ENCODE measurements at places on chromosomes 3 and 15.

GRCh38 chr15:75138016-75138999, 63.4 kb upstream of the C15orf39 start:
- DNase-seq = peak; percentile 73

DNA sequence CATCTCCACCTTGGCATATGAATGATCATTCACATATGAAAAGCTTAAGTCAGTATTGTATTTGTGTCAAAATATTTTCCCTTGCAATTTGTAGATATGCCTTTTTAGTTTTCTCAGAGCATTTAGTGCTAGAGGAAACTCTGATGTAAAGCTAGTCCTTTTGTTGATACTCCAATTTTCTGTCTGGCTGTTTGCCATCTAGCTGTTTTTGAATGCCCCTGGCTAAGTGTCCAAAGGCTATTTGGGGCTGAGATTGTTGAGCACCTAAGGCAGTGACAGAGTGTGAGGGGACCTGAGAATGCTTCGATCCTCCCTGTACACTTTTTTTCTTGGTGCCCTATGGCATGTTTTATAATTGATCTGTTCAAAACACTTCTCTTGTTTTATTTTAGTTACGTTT, 3.1 kb downstream of the SLC51B start:
- DNase-seq = no peak

GRCh38 chr3:46448721-46449120, 16.0 kb downstream of the LTF start:
- no peak for DNase-seq

GRCh38 chr3:185318141-185318540, 44.8 kb upstream of the MAP3K13 start:
- peak; percentile 81 for DNase-seq

DNA sequence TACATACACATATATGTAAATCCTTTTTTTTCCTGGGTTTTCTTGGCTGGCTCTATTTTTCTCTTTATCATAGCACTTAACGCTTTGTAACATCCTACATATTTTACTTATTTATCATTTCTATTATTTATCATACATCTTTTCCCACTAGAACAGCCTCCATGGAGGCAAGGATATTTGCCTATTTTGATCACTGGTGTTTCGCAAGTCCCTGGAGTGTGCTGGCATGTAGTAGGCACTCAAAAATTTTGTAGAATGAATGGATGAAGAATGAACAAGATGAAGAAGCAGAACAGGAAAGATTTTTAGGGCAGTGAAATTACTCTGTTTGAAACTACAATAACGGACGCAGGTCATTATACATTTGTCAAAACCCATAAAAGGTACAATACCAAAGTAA, 83.0 kb upstream of the PTX3 start:
- no peak for DNase-seq

Measured in choroid plexus epithelial cell (primary cell).